ENCODE measurements at places on chromosomes 4 and X.

- DNase-seq = no peak
Observed at GRCh38 chrX:151458824-151459223, 61.8 kb downstream of the VMA21 start.

- no peak for DNase-seq
Observed at GRCh38 chrX:68847172-68847571, 18.4 kb downstream of the EFNB1 start.

DNA sequence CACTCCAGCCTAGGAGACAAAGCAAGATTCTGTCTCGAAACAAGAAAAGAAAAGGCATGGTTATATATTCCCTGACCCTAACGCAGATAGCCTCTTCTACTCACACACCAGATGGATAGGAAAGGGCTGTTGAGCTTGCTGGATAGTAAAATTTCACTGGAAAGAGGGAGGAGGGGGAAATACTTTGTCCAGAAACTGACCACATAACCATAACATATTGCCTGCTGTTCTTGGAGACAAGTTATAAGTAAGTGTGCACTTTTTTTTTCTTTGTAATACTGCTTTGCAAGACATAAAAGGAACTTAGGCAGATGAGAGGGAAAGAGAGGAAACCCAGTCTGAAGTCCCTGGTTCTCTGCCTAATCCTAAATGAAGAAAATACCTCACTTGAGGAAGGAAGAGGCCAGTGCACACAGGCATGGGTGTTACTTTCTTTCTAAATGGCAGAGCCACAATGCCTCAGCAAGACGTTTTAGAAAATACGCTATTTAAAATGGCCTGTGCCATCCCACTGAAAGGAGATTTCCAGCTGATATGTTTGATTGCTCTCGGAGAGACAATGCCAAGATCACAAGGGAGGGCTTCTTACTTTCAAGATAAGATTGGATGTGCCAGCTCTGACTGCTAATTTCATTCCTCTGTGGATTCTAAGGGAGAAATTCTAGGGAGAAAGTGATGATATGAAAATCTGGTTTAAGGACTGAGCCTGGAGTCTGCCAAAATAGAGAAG lies 140.6 kb downstream of the DCTD start:
- DNase-seq = no peak

- DNase-seq = peak; percentile 64
Observed at GRCh38 chr4:174211622-174212044, 71.8 kb downstream of the FBXO8 start.

GRCh38 chr4:132651196-132651595 lies 497.9 kb upstream of the PCDH10 start:
- DNase-seq = no peak

DNA sequence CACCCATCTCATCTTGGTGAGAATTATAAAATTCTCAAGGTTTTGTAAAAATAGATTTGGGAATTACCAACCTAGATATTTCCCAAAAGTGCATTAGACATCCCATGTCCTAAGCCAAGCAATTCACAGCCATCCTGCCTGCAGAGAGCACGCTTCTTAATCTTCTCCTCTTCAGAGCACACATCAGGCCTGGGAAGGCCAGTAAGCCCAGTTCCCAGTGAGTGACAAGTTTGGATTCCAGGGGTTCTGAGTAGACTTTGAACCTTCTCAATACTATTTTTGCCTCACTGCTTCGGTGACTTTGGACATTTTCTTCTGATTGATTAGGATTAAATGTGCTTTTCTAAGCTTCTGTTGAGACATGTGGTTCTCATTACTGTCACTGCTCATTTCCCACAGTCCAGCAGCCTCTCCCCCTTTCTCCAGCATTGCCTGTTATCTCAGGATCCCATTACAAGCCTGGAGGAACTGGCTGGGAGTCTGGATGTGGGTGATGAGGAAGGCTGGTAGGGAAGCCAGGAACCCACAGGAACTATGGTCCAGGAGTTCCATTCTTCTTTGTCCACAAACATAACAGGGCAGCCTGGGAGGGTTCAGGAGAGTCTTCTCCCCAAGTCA lies 56.4 kb upstream of the TMEM150C start:
- peak; percentile 40 for DNase-seq

GRCh38 chr4:6231663-6232165 lies 31.4 kb upstream of the JAKMIP1 start:
- DNase-seq = no peak

- no peak for DNase-seq
Observed at GRCh38 chrX:123924186-123924585, 37.3 kb upstream of the STAG2 start.

DNA sequence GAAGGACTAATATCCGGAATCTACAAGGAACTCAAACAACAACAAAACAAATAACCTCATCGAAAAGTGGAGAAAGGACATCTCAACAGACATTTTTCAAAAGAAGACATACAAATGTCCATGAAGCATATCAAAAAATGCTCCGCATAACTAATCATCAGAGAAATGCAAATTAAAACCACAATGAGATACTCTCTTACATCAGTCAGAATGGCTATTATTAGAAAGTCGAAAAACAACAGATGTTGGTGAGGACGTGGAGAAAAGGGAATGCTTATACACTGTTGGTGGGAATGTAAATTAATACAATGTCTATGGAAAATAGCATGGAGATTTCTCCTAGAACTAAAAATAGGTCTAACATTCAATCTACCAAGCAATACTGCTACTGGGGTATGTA lies 51.1 kb upstream of the MYOZ2 start:
- no peak for DNase-seq

Data from right kidney (tissue), 9 donors.